CD14-positive monocyte (primary cell): ENCODE measurements at places on chromosomes 6 and 20.

GRCh38 chr20:33914919-33915318, 78.8 kb upstream of the RALY start:
- no peak for DNase-seq

GRCh38 chr6:166637812-166638572, 10.9 kb upstream of the RPS6KA2 start:
- no peak for DNase-seq

GRCh38 chr6:104256646-104257045, 603.1 kb downstream of the HACE1 start:
- DNase-seq = no peak

DNA sequence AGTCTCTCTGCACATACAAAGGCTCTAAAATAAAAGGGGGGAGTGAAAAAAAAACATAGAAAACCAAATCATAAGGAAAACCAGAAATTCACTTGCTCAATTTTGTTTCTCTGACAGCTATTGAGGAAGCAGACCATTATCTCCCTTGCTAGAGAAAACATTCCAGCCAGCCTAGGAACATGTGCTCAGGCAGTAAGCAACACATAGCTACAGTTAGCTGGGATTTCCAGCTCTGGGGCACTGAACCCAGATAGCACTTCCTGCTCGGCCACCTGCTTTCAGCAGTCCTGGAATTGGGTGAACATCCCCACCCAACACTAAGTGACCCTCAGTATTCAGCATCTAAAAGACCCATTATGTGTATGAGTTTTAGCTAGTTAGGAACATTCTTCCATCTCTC, 61.3 kb downstream of the TNFRSF21 start:
- no peak for DNase-seq

- DNase-seq = peak; percentile 32
These were observed 4.5 kb upstream of the SGK2 start for GRCh38 chr20:43554369-43554768.

DNA sequence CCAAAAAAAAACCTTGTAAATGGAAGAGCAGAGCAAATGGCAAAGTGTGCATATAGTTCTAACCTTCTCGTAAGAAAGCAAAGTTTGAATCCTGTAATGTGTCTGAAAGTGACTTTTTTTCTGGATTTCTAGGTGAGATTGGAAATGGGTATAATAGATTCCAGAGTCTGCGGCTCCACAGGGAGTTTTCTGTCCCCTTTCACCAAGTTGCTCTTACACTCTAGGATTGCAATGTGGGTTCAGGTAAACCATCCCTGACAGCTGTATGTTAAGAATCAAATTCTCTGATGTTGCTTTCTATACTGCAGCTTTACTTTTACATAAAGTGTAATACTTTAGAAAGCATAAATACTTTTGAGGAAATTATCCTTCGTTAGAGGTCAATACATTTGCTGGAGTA, 260.1 kb downstream of the PRL start:
- no peak for DNase-seq

DNA sequence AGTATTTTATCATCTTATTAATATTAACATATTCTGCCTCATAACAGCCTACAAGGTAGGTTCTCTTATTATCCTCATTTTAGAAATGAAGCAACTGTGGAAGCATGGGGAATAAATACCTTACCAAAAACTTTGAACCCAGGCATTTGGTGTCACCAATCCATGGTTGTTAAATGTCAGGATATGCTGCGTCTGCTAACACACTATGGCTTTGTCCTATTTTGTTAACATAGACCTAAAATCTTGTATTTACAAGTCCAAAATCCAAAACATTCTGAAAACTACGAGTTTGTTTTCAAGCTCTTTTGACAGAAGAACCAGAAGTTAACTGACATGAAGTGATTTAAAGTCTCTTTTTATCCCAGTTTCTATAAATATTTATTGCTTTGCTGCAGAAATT, 53.4 kb downstream of the BMP5 start:
- no peak for DNase-seq

DNA sequence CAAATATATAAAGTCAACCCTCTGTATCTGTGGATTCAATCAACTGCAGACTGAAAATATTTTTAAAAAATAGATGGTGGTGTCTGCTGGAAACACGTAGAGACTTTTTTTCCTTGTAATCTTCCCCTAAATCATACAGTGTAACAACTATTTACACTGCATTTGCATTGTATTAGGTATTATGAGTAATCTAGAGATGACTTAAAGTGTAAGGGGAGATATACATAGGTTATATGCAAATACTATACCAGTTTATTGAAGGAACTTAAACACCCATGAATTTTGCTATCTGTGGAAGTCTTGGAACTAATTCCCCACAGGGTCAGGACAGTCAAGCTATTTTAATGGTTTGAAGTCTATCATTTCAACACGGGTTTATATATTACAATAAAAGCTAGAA, 10.2 kb downstream of the HDAC2 start:
- DNase-seq = no peak

GRCh38 chr6:86147311-86147710, 504.6 kb upstream of the SYNCRIP start:
- DNase-seq = no peak

DNA sequence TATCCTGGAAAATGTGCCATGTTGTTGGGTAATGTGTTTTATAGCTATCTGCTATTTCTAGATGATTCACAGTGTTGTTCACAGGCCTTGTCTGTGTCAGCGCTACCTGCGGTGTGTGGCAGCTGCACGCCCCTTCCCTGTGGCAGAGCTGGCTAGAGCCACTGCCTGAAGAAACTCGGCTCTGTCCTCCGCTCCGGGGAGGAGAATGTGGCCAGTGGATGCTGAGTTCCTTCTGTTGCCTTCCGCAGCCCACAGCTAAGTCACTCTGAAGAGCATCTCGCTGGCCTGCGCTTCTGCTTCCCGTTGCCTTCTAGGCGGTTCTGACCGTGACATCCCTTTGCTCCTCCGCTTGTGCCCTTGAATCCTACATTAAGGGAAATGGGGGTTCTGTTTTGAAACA, 135.1 kb downstream of the PLG start:
- DNase-seq = no peak

DNA sequence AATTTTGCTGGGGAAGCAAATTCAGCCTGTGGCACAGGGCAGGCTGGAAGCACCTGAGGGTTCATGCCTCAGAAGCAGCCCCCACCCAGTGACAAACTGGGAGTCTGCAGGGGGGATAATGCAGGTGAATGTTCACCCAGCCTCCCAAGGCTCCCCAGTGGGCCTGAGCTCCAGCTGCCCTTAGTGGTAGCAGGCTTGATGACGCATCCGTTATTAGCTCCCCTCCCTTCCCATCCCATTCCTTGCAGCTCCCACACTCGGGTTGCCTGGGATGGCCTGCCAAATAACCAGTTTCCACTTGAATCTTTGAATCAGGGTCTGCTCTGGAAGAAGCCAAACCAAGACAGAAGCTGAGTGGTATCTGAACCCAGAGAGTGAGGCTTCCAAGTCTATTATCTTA, 15.8 kb downstream of the KCNK15 start:
- DNase-seq = no peak

GRCh38 chr6:96653181-96653580, 90.3 kb downstream of the FHL5 start:
- no peak for DNase-seq

GRCh38 chr6:123515715-123516114, 121.0 kb downstream of the TRDN start:
- no peak for DNase-seq
